Inflammatory macrophage treated with lipopolysaccharide for 4 hours (primary cell): ENCODE measurements at places on chromosomes 7 and 10.
A peak's percentile ranks its signal among the peaks of the same experiment; 100 is the strongest.

- no peak for DNase-seq
Measured at GRCh38 chr7:152867502-152867874, 107.9 kb downstream of the ACTR3B start.

GRCh38 chr10:97726636-97727178, 10.2 kb upstream of the ZFYVE27 start:
- no peak for DNase-seq

DNA sequence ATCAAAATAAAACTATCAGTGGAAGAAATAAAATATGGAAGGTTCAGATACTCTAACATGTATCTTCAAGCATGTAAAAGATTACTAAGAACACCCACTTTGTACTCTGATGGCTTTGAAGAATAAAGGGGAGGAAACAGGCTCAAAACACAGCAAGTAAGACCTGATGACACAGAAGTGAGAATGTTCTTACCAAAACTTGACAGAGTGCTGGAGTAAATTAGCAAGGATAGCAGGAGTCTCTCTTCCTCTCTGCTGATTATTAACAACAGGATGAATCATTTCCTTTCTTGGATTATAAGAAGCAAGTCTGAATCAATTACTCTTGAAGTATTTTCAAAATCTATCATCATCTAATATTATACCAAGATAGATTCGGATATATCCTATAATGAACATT, 47.5 kb downstream of the GLI3 start:
- no peak for DNase-seq

GRCh38 chr10:132704008-132704814, 81.7 kb downstream of the NKX6-2 start:
- no peak for DNase-seq

DNA sequence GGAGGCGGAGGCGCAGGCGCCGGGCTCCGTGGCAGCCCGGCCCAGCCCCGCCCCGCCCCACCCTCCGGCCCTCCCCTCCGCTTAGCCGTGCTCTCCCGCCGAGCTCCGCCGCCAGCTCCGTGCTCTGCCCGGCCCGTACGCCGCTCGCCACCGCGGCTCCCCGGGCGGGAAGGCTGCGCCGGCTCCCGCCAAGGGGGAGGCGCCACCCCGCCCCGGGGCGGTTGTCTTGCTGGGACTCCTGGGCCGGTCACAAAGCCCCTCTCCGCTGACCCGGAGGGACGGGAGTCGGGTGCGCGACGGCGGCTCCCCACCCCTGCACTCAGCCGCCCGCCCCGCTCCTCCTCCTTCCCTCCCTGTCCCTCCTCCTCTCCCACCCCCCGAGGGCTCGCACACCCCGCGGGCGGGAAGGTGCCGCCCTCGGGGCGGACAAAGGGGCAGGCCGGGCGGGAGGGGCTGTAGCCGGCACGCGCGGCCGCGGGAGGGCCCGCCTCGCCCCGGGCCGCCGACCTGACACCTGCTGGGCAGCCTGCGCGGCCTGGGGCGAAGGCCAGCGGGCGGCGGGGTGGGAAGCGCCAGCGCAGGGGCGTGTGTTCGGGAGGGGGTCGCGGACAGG, 11.5 kb upstream of the SP8 start:
- DNase-seq, result peak; percentile 50

DNA sequence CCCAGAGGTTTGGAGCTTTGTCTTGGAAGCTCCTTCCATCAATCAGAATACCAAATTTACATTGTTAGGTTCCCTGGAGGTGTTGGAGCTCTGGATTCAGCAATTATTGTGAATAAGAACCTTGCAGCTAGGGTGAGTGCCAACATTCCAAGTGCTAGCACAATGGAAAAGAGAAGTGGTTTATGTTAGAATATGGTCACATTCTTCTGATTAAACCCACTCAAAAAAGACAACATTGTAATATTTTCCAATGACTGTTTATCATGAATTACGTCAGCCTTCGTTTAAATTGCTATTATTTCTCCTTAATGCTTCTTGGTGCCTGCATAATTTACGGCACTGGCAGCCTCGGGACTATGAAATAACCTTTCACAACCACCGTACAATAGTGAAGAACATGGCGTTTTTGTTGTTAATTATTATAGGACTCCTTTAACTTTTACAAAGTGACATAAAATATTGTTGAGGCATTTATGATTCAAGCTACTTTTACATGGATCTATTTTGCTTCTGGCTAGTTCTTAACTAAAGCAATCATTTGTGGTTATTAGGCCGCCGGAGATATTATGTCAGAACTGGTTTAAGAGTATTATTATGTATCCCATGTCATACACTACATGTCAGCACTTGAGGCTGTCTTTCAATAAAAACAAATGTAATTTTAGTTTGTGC, 117.7 kb downstream of the ARID5B start:
- DNase-seq, result peak; percentile 72

GRCh38 chr7:14414274-14414986, 425.0 kb upstream of the ETV1 start:
- DNase-seq, result no peak

DNA sequence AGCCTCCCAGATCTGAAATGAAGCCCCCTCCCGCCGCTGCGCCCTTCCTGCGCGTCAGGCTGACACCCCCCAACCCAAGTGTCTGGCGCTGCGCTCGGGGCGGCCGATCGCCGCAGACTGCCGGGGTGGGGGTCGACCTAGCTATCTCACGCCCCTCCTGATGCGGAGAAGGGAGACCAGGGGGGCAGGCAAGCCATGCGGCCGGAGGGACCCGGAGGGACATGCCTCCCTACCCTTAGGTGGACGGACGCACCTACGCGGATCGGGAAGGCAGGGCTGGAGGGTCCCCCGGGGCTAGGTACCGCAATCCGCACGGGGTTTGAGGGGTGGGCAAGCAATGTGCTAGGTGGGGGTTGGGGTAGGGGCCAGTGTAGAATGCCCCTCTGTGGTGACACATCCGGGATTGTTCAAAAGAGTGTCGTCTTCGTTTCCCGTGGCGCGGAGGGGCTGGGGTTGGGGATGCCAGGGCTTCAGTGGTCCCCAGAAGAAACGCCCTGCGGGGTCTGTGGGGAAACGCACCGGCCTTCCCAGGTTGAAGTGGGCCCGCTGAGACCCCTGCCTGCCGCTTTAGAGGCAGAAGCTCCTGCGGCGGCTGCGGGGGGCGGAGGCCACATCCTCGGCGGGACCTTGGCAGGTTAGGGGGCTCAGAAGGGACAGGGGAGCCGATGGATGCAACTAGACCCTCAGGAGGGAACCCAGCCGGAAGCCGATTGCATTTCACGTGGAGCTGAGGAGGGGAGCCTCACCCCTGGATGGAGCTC, 913 bp downstream of the ADCYAP1R1 start:
- DNase-seq, result no peak

DNA sequence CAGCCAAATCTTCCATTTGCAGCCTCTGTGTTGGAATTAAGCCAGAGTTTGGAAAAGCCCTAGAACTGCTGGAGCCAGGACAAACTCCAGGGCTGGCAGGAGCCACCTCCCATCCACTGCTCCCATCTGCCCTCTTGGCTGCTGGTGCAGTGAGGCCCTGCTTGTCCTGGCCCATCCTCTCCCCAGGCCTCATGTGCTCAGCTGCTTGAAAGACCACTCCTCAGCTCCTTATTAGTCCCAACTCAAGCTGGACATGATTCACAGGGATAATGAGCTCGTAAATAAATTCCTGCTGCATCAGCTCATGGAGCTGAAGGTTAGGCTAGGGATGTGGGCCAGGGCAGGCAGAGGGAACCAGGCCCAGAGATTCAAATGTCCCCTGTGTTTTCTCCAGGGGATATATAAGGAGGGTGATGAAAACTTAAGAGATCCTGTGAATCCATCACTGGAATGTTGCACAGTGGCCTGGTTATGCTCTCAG, 282.8 kb downstream of the RPS24 start:
- no peak for DNase-seq

- peak; percentile 28 for DNase-seq
Measured at GRCh38 chr10:116470768-116471415, 43.2 kb downstream of the PNLIPRP3 start.
